ENCODE measurements at places on chromosomes 1 and 21. TPM values are rescaled to one million over a fixed set of nuclear protein-coding genes. Genes with fewer than 3 reads are reported as not detected.

- DNase-seq: no peak
Measured at GRCh38 chr1:90716552-90717355, at the start of gene BARHL2. BARHL2 (minus strand) TSS chr1:90717302; CDS start chr1:90717195, 107 bp downstream.

GRCh38 chr1:59007820-59008598 is 224.2 kb upstream of the JUN start:
- DNase-seq: no peak

GRCh38 chr1:74650561-74650960 is 23.0 kb downstream of the ERICH3 start:
- DNase-seq: no peak

- DNase-seq: no peak
Measured at GRCh38 chr1:22506130-22506692, 54.6 kb downstream of the ZBTB40 start.

- DNase-seq: no peak
Measured at GRCh38 chr1:44146536-44147361, 5.3 kb upstream of the KLF18 start.

DNA sequence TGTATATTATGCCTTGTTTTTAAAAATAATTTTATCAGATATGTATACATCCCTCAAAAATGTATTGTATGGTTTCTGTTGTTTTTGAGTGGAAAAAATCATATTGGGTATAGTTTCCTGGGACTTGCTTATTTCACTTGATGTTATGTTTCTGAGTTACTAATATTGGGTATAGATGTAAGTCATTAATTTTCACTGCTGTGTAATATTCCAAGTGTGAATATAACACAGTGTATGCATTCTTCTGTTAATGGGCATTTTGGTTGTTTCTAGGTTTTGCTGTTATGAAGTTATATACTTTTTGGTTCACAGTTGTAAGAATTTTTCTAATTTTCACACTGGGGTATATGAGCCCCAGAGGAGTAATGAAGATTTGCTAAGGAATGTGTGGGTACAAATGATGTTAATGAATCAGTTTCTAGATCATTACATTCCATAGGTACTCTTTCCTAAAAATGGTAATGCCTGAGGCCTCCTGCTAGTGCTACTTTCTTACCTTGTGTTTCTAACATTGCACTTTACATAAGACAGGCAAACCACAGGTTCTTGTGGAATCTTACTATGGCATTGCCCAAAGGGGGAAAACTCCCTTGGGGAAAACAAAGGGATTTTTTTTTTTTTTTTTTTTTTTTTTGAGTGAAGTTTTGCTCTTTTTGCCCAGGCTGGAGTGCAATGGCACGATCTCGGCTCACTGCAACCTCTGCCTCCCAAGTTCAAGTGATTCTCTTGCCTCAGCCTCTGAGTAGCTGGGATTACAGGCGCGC is 3.2 kb downstream of the TTC3 start:
- no peak for DNase-seq

DNA sequence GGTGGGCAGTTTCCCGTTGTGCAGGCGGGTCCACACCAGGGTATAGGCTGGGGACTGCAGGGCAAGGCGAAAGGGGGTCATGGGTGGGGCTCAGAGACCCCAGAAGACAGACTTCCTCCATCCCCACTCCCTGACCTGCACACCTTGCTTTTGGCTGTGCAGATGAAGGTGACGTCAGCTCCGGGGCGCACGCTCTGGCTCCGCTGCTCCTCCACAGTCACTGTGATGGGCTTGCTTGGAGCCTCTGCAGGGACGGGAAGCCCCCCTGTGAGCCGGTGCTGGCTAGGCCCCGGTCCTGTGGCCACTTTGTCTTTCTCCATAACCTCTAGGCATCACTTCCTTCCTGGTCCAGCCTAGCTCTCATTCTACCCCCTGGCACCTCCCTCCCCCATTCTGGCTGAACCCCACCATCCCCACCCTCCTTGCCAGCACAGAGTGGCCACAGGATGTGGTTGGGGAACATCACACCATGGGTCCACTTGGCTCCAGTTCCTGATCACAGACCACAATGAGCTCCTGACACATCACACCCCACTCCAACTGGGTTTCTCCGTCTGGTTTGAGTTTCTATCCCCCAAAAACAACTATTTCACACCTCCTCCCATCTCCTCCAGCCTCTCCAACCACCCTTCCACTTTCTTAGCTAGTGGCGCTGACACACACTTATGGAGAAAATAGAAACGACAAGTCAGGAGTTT is 45.2 kb downstream of the LDLRAD2 start:
- DNase-seq: no peak

DNA sequence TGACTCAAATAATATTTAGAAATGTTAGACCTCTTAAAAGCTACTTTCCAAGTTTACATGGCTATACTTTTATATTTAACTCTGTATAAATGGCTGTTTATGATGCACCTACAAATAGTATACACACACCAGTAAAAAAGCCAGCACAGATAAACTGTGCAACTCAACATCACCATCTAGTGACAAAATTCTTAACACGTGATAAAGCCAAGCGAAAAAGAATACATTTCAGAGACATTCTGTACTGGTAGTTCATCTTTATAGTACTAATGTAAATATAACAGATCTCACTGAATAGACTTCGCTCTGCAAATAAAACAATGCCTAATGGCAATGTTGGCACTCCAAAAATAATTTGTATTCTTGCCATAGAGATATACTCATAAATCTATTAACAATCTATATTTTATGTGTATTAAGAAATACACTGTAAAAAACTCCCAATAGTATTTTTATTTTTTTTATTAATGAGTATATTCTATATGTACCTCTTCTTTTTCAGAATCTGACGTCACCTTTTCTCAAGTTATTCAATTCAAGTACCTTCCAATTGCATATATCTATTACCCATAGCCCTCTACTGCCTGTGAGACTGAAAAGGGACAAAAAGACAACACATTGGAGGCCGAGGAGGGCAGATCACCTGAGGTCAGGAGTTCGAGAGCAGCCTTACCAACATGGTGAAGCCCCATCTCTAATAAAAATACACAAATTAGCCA is 100.2 kb downstream of the DPYD start:
- DNase-seq: no peak

DNA sequence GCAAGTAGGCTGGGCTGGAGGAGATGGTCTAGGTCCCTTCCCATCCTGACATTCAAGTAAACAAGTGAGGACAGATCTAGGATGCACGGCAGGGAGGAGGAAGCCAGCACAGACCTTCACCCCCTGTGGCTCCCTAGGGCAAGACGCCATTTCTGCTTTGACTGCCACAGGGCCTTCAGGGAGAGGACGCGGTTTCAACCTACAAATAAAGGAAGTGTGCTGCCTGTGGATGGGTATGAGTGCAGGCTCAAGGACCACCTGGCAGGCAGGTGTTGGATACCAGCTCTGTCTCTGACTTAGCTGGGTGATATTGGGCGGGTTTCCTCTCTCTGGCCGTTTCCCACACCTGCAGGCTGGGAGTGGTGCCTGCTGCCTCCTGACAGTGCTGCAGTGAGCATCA is 16.2 kb downstream of the SLC2A1 start:
- DNase-seq: no peak

GRCh38 chr1:166933633-166934032 is 41.7 kb downstream of the ILDR2 start:
- DNase-seq: no peak

- DNase-seq: no peak
Measured at GRCh38 chr1:11868331-11868980, 9.7 kb upstream of the NPPB start.

DNA sequence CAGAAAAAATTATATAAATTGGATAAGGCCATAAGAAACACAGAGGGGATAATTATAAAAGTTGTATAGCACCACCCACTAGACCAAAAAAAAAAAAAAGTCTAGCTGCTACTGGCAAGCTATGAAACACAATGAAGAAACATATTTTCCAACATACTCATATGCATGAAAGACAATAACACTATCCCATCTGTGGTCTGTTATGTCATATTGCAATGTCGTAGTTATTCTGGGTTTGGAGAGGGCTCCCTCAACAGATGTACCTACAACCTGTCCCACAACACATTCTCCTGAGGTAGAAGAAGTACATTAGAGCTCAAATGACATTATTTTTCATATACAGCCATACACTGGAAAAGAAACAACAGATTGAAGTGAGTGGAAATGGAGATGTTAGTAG is 517.6 kb upstream of the ADGRL4 start:
- no peak for DNase-seq

GRCh38 chr1:98104289-98104688 is 183.5 kb upstream of the DPYD start:
- DNase-seq: no peak

- DNase-seq: no peak
Measured at GRCh38 chr1:242828828-242829227, 304.3 kb upstream of the PLD5 start.

DNA sequence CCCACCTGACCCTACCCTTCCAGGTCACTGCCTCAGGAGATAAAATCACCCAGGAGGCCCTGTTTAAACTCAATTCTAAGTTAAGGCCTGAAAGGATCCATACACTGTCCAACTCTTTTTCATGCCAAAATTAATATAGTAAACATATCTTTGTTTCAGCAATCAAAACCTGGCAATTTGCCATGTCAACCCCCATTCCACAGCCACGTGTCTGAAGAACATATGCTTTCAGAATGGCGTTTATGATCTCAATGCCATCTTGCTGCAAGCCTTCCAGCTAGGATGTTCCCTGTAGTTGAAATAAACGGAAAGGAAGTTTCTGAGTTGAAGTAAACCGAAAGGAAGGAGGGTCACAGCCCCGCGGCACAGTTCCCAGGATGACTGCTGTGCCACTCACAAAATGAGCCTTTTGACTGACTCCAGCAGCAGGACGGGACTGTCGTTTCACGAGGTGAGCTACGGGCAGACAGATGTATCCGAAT is 472.0 kb downstream of the SMYD3 start:
- DNase-seq: no peak

- no peak for DNase-seq
Measured at GRCh38 chr1:51299185-51299885, 31.0 kb downstream of the TTC39A start.

DNA sequence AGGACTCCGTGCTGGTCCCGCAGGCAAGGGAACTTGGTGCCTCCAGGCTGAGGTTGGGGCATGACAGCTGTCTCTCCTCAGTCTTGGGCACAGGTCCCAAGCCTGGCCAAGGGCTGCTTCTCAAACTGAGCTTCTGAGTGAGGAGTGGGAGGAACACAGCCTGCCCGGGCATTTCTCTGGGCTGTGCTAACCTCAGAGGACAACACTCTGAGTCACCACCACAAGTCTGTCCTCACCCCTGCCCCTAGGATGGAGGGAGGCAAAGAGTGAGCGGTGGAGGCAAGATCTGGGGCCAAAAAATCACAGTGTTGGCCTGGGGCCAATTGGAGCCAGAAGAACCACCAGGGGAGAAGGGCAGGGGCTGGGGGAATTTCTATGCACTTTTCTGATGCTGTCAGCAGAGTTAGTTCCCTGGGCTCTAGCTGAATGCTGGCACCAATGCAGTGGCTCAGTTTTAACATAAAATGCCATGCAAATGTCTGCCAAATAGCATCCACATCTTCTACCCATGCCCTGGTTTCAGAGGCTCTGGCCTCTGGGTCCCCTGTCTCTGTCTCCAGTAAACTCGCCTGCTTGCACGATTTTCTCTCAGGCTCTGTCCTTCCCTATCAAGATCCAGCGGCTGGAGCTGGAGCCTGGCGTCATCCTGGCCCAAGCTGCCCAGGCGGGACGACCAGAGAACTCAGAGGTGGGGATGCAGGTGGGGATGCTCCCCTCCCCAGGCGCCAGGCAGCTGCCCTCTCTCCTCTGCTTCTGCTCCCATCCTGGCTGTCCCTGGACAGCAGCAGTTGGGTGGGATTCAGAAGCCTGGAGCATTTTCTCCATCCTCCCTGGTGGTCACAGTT is 11.0 kb upstream of the CDK18 start:
- DNase-seq: no peak

DNA sequence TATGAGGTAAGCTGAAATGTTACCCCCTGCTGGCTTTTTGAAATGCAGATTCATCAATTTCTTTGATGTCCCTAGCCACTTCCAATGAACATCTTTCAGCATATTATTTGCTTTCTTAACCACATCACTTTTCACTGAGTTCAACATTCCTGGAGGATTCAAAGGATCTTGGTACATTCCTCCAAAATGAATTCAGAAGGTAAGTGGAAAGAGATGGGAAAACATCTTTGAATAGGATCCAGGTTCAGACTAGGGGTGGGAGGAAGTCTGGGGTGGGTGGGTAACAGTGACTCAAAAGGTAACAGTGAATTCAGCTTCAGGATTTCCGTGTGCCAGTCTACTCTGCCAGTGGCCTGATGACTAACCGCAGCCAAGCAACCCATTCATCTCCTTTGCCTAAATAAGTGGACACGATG is 180.7 kb downstream of the ZC3H11B start:
- no peak for DNase-seq

GRCh38 chr1:208851366-208851765 is 607.2 kb upstream of the PLXNA2 start:
- DNase-seq: no peak

DNA sequence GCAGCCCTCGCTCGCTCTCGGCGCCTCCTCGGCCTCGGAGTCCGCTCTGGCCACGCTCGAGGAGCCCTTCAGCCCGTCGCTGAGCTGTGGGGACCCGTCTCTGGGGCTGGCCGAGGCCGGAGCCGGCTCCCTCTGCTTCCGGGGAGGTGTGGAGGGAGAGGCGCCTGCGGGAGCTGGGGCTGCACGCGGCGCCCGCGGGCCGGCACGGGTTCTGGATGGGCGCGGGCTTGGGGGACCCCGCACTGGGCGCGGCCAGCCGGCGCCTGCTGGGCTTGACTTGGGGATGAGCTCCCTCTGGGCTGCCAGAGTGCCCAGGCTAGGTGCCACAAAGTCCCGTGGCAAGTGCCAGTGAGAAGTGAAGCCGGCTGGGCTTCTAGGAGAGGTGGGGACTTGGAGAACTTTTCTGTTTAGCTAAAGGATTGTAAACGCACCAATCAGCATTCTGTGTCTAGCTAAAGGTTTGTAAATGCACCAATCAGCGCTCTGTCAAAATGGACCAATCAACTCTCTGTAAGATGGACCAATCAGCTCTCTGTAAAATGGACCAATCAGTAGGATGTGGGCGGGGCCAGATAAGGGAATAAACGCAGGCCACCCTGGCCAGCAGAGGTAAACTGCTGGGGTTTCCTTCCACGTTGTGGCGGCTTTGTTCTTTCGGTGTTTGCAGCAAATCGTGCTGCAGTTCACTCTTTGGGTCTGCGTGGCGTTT is 20.2 kb downstream of the EXOC8 start:
- DNase-seq: no peak

GRCh38 chr1:29096231-29096886 is 27.3 kb downstream of the TMEM200B start:
- no peak for DNase-seq

DNA sequence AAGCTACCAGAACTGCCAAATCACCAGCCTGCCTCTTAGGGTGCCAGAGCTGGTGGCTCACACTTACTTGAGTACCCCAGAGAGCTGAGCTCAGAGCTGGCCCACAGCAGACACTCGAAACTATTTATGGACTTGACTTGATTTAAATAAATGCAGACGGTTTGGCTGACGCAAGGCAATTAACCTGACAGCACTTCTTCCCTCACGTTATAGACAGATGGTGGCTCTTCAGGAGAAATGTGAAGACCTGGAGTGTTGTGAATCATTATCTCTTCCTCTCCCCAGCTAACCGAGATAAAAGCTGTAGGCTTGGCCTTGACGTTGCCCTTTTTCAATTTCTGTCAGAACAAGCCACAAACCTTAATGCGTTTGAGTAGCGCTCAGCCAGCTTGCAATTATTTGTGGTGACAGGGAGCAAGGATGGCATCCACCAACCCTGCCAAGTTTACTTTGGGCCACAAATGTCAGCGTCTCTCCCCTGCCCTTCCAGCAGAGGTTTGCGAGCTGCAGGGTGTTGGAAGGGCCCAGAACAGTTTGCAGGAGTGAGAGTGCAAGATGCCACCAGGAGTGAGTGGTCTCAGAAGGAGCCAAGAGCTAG is 34.0 kb upstream of the BCAR3 start:
- no peak for DNase-seq

Gene FCN3
- total RNA-seq: 0.79 TPM

Gene CASQ2
- total RNA-seq: 2.1 TPM

Gene RGS4
- total RNA-seq: 0.46 TPM

Gene CSF3R
- total RNA-seq: 7.7 TPM
